T-helper 2 cell treated with Interferon-gamma antibody and Interleukin-4, amounts not matched to agents 100 ng/mL and 5 ng/mL, for 36 hours (primary cell): ENCODE measurements at places on chromosomes 7 and 10. TPM values are rescaled to one million over a fixed set of nuclear protein-coding genes. Genes with fewer than 3 reads are reported as not detected.

SPDYE5 gene
- not detected in 2 replicates for total RNA-seq

TAS2R41 gene
- not detected in 2 replicates for total RNA-seq

CALCR gene
- not detected in 2 replicates for total RNA-seq

TRIM73 gene
- 10.5 and 11.1 TPM in 2 replicates for total RNA-seq

SEPTIN14 gene
- total RNA-seq, result not detected in 2 replicates

HIP1 gene
- 3.4 and 4.3 TPM in 2 replicates for total RNA-seq
